Fibroblast of lung (primary cell): ENCODE measurements at places on chromosomes 13 and 19. TPM values are rescaled to one million over a fixed set of nuclear protein-coding genes. Genes with fewer than 3 reads are reported as not detected.
A peak's percentile ranks its signal among the peaks of the same experiment; 100 is the strongest.

DNA sequence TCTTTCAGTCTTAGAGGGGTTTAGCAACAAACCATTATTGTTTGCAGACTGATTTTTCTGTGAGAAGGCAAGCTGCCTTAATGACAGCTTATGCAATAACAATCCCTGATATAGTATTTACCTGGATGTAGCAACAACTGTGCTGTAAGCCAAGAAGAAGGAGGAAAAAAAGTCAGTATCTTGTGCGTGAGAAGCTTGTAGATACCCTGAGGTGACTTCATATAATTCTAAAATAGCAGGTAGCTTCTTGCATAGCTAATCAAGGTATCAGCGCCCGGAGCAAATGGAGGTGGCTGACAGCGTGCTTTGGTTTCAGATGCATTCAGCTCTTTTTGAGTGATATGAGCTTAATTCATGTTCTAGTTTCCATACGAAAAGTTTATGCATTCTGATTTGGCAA lies 309.8 kb downstream of the KLF5 start:
- H3K4me1 ChIP-seq: no peaks in the 10 kb centered on the region
- no peak overlapping the region for H3K27ac ChIP-seq
- no peak overlapping the region for H3K4me3 ChIP-seq
- DNase-seq: no peak
- no peaks in the 10 kb centered on the region for H3K27me3 ChIP-seq

- H3K4me1 ChIP-seq: peaks cover 63% of the 10 kb centered on the region
- H3K4me3 ChIP-seq: no peak overlapping the region
- peaks cover 19% of the 10 kb centered on the region for H3K36me3 ChIP-seq
- H3K27me3 ChIP-seq: no peaks in the 10 kb centered on the region
- DNase-seq: peak; percentile 97
- peak overlapping the region; percentile 97 for H3K27ac ChIP-seq
These were observed 13.6 kb downstream of the CCDC97 start for GRCh38 chr19:41323430-41324125.

- H3K27me3 ChIP-seq: no peaks in the 10 kb centered on the region
- no peak overlapping the region for H3K27ac ChIP-seq
- no peaks in the 10 kb centered on the region for H3K36me3 ChIP-seq
- no peak overlapping the region for H3K4me3 ChIP-seq
- H3K4me1 ChIP-seq: peaks cover 3% of the 10 kb centered on the region
These were observed 21.7 kb downstream of the SIPA1L3 start for GRCh38 chr19:37928527-37929286.

- no peaks in the 10 kb centered on the region for H3K27me3 ChIP-seq
- peak overlapping the region; percentile 59 for H3K4me3 ChIP-seq
- no peak for DNase-seq
- H3K36me3 ChIP-seq: no peaks in the 10 kb centered on the region
- H3K4me1 ChIP-seq: peaks cover 3% of the 10 kb centered on the region
These were observed 1.2 kb downstream of the LYPD3 start for GRCh38 chr19:43464134-43464775.

The BCL3 gene
- 6.8 and 10.7 TPM in 2 replicates for polyA plus RNA-seq

The MICU2 gene
- polyA plus RNA-seq: 34.5 and 43.3 TPM in 2 replicates

DNA sequence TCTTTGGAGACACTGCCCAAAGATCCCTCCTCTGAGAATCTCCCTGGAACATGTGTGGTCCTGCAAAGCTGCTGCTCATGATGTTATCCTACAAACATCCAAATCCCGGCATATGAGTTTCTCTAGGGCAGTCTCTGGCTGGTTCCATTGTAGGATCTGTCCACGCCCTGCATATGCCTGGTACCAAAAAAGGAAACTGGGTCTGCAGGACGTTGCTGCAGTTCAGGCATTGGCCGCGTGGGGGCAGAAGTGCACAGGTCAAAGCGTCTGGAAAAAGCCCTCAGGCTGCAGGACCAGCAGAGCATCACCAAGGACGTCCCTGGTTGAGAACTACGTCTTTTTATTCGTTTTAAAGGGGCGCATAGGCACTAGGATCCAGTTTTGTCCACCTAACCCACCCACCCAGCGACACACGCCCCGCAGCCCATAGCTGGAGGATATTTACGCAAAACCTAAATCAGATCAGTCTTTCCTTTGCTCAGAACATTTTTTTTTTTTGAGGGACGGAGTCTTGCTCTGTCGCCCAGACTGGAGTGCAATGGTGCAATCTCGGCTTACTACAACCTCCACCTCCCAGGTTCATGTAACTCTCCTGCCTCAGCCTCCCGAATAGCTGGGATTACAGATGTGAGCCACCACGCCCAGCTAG lies 12.9 kb upstream of the ZNF564 start:
- no peak overlapping the region for H3K4me3 ChIP-seq
- H3K36me3 ChIP-seq: no peaks in the 10 kb centered on the region
- peak; percentile 76 for DNase-seq
- no peaks in the 10 kb centered on the region for H3K27me3 ChIP-seq
- H3K27ac ChIP-seq: no peak overlapping the region

- H3K4me1 ChIP-seq: peaks cover 6% of the 10 kb centered on the region
- no peaks in the 10 kb centered on the region for H3K27me3 ChIP-seq
These were observed 81.4 kb downstream of the ALOX5AP start for GRCh38 chr13:30816736-30817135.

The AP1M2 gene
- 0.16 and 0.45 TPM in 2 replicates for polyA plus RNA-seq

The CYP2A7 gene
- polyA plus RNA-seq: not detected in 2 replicates

GRCh38 chr19:4781801-4782200 lies 9.7 kb upstream of the FEM1A start:
- H3K27ac ChIP-seq: no peak overlapping the region
- peaks cover 2% of the 10 kb centered on the region for H3K27me3 ChIP-seq
- DNase-seq: no peak
- no peaks in the 10 kb centered on the region for H3K36me3 ChIP-seq
- H3K4me3 ChIP-seq: no peak overlapping the region

- no peak overlapping the region for H3K4me3 ChIP-seq
- H3K27ac ChIP-seq: peak overlapping the region; percentile 62
- no peak for DNase-seq
- peaks cover 5% of the 10 kb centered on the region for H3K36me3 ChIP-seq
- H3K27me3 ChIP-seq: no peaks in the 10 kb centered on the region
These were observed 88.8 kb downstream of the TNFRSF19 start for GRCh38 chr13:23658929-23659541.

- no peak for DNase-seq
- no peaks in the 10 kb centered on the region for H3K4me1 ChIP-seq
- H3K27me3 ChIP-seq: peaks cover 3% of the 10 kb centered on the region
- H3K4me3 ChIP-seq: no peak overlapping the region
- H3K27ac ChIP-seq: no peak overlapping the region
These were observed 107.6 kb downstream of the ZIC5 start for GRCh38 chr13:99863789-99864626.

- no peak overlapping the region for H3K27ac ChIP-seq
- no peaks in the 10 kb centered on the region for H3K27me3 ChIP-seq
- peak; percentile 21 for DNase-seq
These were observed 323.0 kb downstream of the GPC5 start for GRCh38 chr13:91721413-91721812.

DNA sequence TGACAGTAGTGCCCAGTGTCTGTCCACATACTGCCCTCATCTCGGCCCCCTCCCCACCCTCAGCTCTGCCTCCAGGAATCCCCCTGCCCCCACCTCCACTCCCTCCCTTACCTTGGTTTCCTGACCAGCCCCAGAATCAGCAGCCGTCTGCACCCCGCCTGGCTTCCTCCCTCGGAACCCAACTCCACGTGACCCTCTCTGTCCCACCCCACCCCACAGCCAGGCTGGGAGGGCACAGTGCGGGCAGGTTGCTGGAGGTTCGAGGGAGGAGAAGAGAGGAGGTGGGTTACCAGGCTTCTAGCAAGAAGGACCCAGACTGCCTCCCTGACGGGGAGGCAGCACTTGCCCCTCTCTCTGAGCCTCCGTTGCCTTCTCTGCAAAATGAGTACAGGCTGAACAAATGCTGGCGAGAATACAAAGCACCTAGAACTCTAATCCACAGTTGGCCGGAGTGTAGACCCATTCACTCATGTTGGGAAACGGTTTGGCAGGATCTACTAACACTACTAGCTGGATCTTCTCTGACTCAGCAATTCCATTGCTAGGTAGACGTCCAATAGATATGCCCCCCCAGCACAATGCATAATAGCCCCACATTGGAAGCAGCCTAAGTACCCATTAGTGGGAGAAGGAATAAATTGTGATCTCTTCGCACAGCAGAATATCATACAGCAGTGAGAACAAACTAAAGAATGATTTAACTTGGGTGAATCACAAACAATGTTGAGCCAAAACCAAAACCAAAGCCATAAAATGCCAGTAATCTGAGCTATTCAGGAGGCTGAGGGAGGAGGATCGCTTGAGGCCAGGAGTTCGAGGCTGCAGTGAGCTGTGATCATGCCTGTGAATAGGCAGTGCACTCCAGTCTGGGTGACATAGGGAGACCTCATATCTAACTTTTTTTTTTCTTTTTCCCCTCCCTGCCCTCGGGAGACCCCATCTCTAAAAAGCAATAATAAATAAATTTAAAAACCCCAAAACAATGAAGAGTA lies at the start of gene RASAL3:
TSS of gene RASAL3 (minus strand) at position 151 of the 992 bp plus-strand sequence. CDS start 186 bp downstream, outside the sequence.
- H3K27me3 ChIP-seq: peaks cover 12% of the 10 kb centered on the region
- H3K4me3 ChIP-seq: no peak within 1 kb of the TSS
- no peaks in the 10 kb centered on the region for H3K4me1 ChIP-seq
- no peak within 1 kb of the TSS for H3K27ac ChIP-seq
- H3K36me3 ChIP-seq: no peaks in the 10 kb centered on the region

GRCh38 chr19:12773571-12773970 lies 1.8 kb downstream of the HOOK2 start:
- H3K27ac ChIP-seq: no peak overlapping the region
- H3K4me1 ChIP-seq: peaks cover 15% of the 10 kb centered on the region
- no peak for DNase-seq
- H3K36me3 ChIP-seq: no peaks in the 10 kb centered on the region

DNA sequence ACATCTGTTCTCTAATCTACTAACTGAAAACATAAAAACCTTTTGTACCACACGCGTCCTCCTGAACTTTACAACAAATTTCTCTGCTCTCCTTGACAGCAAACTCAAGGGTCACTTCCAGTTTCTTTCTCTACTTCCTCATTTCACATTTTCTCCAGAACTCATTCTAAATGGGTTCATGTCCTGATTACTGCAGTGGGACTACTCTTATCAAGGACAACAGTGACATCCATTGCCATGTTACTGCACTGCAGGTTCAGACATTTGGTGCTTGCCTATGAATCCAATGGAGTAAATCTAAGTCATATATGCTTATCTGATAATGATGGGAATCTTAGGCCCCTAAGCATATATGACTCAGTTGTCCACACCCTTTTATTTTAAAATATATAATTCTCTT lies 35.3 kb downstream of the FPR3 start:
- H3K27ac ChIP-seq: no peak overlapping the region
- H3K4me1 ChIP-seq: no peaks in the 10 kb centered on the region
- no peak for DNase-seq
- H3K27me3 ChIP-seq: no peaks in the 10 kb centered on the region
- no peaks in the 10 kb centered on the region for H3K36me3 ChIP-seq

DNA sequence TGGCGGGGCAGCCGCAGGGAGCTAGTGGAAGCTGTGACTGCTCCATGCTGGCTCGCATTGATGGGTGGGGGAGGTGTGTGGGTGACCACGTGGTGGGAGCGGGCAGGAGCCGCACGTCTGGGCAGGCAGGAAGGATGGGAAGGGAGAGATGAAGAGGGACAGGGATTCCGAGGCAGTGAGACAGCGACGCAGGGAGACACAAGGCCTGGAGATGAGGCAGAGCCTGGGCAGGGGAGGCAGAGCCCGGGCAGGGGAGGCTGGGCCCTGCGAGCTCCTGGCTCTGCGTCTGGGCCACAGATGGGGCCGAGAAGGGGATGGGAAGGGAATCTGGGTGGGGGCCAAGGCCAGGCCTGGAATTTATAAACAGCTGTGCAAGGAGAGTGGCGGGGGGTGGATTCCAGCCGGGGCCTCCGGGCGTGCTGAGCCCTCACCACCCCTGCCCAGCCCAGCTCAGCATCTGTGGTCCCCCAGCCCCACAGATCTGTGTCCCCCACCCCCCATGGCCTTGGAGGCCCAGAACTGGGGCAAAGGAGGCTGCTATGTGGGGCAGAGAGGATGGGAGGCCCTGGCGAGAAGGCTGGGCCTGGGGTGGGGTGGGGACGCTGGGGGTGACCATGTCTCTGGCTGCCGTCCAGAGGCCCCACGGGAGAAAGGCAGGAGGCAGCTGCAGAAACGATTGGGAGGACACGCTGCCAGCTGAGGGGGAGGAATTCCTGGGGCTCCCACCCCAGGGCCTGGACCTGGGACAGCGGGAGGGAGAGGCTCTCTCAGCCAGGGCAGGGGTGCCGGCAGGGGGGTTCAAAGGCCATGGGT lies 6.0 kb downstream of the EHD2 start:
- H3K27ac ChIP-seq: peak overlapping the region; percentile 86
- peaks cover 28% of the 10 kb centered on the region for H3K36me3 ChIP-seq
- H3K4me1 ChIP-seq: peaks cover 50% of the 10 kb centered on the region
- peak overlapping the region; percentile 46 for H3K4me3 ChIP-seq
- peak; percentile 98 for DNase-seq
- no peaks in the 10 kb centered on the region for H3K27me3 ChIP-seq

DNA sequence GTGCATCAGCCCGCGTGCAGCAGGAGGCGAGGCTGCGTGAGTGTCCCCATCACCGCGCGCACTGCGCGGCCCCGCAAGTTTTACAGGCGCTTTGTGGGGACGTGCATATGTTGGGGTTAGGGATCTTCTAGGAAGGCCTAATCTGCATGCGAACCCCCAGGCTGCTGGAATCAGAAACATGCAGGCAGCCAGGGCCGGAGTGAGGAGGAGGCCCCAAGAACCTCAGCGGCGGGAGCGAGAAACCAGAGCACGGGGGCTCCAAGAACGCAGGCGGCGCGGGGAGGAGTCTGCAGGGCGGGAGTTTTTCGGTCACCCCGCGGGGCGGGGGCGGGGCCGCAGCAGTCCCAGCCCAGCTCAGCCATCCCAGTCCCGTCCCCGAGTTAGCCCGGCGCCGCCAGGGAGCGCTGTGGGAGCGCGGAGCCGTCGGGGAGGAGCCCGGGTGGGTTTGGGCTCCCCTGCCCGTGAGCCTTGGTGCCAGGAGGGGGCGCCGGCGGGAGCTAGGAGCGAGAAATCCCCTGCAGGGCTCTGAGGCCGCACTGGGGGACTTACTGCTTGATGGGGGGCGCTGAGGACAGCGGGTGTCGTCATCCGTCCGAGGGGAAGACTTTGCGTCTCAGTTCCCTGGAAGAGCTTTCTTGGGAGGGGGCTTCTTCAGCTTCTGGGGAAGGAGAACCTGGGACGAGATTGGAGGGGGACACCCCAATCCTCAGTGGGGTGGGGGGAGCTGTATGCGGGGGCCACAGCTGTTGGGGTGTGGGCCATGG lies 933 bp upstream of the NRTN start:
- DNase-seq: peak; percentile 70
- no peaks in the 10 kb centered on the region for H3K36me3 ChIP-seq
- peaks cover 4% of the 10 kb centered on the region for H3K4me1 ChIP-seq
- H3K27ac ChIP-seq: no peak overlapping the region
- H3K4me3 ChIP-seq: no peak overlapping the region

DNA sequence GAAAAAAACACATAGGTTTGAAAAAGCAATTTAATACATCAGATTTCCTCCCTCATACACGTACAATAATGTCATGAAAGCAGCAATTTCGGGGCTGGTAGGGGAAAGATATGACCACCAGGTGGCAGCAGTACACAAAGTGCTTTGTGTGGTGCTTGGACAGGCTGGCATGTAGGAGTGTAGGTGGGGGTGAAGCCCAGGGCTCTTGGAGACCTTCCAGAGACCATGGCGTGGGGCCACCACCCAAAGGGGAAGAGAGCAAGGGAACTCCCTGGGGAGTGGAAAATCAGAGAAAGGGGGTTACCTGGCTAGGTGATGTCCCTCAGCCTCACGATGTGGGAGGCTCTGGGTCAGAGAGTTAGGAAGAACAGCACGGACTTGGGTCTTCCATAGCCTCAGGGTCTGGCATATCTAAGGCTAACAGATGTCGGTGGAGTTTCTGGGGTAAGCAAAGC lies 11.8 kb upstream of the CCNA1 start:
- no peak overlapping the region for H3K27ac ChIP-seq
- H3K36me3 ChIP-seq: no peaks in the 10 kb centered on the region
- peak; percentile 57 for DNase-seq
